ENCODE measurements at places on chromosomes 5 and 9.

GRCh38 chr5:17436761-17437221, 61.2 kb upstream of the TAF11L2 start:
- DNase-seq: peak; percentile 60

DNA sequence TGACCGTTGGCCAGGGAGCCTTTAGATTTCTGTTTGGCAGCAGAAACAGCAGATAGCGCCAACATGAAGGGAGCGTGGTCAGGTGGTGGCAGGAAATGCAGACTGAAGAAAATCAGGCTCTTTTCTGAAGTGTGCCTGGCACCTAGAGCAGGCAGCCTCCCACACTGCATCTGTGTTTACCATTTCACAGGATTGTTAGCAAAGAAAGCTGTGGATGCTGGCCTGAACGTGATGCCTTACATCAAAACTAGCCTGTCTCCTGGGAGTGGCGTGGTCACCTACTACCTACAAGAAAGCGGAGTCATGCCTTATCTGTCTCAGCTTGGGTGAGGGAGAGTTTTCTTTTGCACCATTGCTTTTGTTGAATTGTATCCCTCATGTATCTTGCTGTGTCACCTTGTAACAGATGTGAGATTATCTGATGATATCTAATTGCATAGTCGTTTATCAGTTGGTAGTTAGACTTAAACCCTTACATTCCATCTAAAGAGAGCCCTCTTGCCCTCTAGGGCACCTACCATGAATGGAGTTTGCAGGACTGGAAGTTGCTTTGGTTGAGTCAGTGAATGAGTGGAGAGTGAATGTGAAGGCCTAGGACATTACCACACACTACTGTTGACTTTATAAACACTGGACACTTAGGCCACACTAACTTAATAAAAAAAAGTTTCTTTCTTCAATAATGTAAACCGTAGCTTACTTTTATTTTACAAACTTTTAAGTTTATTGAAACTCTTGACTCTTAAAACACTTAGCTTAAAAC, 42.8 kb downstream of the ACO1 start:
- no peak for DNase-seq

DNA sequence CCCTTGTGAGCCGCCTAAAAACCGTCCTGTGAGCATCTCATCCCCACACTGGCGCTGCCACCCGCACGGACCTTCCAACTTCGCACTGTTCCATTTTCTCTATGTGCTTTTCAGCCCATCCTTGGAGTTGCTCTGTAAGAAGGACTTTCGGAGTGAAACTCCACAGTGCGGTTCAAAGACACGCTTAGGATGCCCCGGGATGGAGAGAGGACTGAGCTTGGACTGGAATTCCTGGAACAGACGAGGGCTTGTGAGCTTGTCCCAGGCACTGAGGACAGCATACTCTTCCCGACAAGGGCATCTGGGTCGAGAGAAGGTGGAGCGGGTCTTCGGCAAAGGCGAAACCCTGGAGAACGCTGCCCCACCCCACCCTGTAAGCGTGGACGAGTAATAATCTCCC, 187.8 kb downstream of the MEF2C start:
- DNase-seq: no peak

DNA sequence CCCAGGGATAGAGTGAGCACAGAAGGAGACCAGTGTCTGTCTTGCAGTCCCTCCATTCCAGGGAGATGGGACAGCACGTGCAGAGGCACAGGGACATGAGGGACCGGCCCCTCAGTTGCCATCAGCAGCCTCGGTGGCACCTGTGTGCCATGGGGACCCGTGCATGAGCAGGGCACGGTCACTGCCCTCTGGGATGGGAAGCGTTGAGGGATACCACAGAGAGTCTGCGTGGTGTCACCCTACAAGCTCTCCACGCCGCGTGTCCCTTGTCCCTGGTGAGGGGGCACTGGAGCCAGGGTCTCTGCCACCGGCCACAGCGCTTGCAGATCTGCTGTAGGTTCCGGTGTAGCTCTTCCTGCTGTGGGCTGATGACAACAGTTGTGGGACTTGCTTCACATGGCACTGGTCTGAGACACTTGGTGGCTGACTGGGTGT, 108.1 kb downstream of the CACNA1B start:
- no peak for DNase-seq

DNA sequence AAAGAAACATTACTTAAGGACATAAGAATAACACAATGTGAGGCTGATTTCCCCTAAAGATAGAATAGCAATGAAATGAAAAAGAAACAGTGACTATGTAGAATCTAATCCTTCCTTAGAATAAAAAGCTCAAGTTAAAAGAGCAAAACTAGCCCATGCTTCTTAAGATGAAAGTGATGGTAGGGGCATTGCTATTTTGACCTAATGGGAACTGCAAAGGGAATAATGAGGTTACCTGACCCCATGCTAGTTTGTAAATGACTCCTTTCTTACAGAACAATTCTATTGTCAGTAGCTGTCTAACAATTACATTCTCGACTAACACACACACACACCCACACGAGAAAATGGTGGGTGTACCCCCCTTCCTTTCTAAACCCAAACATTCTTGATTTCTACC, 575.8 kb downstream of the CSNK1G3 start:
- no peak for DNase-seq

GRCh38 chr5:994821-995220, 13.8 kb upstream of the NKD2 start:
- no peak for DNase-seq
